ENCODE measurements at places on chromosomes 7 and 10.

- DNase-seq = no peak
These were observed 43.2 kb downstream of the PNLIPRP3 start for GRCh38 chr10:116470768-116471415.

DNA sequence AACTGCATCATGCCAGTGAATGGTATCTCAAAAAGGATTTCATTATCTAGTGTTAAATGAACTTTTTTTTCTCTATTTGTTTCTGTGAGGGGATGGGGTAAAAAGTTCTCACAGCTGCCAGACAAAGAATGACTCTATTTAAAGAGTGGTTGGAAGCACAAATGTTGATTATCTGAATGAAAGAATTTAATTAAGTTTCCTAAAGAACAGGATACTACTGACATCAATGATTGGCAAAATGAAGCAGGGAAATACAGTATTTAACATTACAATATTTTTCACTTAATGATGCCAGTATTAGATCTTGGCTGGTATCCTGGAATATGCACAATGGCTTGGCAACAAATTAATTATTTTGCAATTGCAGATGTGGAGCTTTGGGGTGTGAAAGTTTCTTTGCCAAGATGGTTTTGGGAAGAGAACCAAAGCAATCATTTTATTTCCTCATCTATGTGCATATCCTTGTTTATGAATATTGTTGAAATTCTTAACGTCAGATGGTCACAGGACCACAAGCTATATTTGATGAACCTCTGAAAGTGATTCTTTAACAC lies 336.8 kb downstream of the ARL4A start:
- DNase-seq = no peak

DNA sequence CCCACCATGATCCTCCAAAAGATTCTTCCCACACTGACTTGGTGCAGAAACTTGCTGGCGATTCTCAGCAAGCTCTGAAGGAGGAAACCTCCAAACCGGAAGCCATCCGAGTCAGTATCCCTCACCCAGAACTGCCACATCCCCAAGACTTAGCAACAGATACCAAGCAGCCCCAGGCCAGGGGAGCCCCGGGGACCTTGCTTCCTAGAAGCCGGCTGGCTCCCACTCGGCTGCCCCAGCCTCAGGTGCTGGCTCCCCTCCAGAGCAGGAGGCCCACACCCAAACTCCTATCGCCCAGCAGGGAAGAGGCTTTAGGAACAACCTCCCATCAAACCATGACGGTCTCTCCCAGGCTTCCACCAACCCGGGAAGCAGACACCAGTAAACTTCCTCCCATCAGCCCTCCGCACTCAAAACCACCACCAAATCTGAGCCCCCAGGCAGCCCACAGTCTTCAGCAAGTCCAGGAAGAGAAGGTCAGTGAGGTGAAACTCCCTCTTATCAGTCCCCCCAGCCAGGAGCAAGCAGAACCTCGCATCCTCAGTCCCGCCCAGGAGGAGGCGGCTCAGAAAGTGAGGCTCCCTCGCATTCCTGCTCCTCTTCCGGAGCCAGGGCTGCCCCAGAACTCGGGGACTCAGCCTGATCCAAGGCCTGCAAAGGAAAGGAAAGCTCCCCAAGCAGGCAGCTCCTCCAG lies 82.3 kb downstream of the LRGUK start:
- DNase-seq = no peak

- DNase-seq = no peak
These were observed 1.1 kb upstream of the ZC3HAV1L start for GRCh38 chr7:139036901-139037300.

DNA sequence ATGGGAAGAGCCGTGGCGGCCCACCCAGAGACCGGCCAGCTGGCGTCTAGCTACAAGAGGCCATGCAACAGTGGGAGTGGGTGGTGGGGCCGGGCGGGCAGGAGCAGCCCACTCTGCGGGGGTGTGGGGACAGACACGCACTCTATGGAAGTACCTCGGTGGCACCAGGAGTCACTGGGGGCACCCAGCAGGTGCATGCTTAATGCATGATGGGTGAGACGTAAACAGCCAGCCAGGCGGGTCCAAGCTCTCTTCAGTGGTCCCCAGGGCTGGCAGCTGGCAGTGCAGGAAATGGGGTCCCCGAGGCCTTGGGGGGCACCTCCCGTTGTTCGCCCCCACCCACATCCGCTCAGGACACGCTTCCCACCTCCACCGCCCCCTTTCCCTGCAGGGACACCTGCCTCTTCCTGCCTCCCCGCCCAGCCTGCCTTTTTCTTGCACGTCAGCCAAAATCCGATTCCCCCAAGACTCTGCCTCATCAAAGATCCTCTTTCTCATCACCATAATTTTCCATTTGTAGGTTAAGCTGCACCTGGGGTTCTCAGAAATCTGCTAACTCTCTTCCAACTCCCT lies 22.6 kb upstream of the PSMG3 start:
- DNase-seq = no peak

DNA sequence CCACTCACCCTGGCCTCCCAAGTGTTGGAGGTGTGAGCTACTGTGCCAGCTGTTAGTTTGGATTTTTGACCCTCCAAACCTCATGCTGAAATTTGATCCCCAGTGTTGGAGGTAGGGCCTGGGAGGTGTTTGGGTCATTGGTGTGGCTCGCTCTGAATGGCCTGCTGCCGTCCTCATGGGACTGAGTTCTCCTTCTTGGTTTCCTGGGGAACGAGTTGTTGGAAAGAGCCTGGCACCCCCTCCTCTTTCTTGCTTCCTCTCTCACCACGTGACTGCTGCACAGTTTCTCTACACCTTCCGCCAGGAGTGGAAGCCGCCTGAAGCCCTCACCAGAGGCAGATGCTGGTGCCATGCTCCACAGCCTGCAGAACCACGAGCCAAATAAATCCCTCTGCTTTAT lies 253.5 kb downstream of the PHTF2 start:
- DNase-seq = no peak

DNA sequence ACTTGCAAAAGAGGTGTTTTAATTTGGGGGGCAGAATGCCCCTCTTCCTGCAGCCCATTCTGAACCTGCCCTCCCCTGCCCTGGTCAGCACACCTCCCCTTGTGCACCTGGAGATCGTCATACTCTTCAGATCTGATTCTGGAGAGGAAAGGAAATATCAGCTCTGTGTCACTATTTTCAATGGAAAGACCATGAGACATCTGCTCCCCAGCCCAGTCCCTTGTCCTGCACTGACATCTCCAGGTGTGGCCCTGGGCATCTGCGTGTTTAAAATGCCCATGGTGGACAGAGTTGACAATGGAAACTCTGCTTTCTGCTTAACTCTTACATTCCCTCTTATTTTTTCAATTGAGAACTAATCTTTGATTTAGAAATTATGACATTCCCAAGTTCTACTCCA lies 41.6 kb upstream of the RASGEF1A start:
- no peak for DNase-seq

- DNase-seq = no peak
These were observed 143.6 kb downstream of the GPR85 start for GRCh38 chr7:112942981-112943380.

GRCh38 chr7:50783801-50784507 lies 1.3 kb upstream of the GRB10 start:
- DNase-seq = no peak
